Stimulated activated CD4-positive, alpha-beta T cell treated with anti-CD3 and anti-CD28 coated beads, Interleukin-1b, Interleukin-23, amount 100 ng/mL, for 1 hour (primary cell): ENCODE measurements at places on chromosomes 3 and 15.

- DNase-seq, result no peak
Measured at GRCh38 chr3:7272203-7272602, 411.3 kb downstream of the GRM7 start.

DNA sequence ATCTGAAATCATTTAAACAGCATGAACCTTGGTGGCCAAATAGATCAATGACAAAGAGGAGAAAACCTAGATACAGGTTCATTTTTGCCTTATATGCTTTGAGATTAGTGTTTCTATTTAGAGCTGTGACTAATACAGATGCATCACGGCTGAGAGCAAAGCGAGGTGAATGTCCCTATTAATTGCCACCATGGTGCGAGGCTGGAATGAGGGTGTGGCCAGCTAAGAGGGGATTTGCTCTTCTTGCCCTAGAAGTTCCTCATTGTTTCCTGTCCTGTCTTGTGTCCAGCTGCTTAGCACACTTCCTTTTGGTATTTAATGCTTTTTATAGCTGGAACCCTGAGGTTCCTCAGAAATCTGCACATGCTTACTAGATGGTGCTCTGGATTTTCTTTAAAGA, 339.1 kb upstream of the RGMA start:
- DNase-seq, result no peak

- peak; percentile 29 for DNase-seq
Measured at GRCh38 chr3:128875556-128876120, 3.8 kb upstream of the ACAD9 start.

DNA sequence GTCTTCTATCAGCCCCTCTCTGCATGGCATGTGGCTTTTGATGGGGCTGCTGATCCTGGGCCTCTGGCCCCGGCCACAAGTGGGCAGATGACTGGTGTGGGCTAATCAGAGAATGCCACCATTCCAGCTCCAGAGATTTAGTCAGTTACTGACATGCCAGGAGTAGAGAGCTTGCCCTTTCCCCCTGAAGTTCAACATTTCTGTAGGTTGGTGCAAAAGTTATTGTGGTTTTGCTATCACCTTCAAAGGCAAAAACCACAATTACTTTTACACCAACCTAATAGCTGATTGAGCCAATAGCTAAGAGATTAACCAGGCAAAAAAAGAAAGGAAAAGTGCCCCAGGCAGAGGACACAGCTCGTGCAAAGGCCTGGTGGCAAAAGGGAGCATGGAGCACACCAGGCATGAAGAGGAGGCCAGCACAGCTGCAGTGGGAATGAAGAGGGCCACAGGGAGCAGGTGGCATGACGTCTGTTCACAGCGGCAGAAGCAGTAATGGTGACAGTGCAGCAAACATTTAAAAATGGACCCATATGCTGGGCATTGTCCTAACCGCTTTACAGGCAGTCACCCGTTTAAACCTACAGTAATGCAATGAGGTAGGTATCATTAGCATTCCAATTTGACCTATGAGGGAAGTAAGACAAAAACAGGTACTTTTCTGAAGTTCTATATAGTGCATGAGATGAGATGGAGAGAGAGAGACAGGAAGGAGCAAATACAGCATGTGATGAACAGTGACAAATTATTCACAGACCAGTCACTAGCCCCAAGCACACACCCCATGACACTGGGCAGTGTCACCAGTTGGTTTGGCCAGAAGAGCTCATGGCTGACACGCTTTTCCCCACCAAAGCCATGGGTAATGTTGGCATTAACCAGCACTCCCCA, 373.0 kb upstream of the PROK2 start:
- DNase-seq, result no peak

- DNase-seq, result no peak
Measured at GRCh38 chr3:131491775-131492174, 11.0 kb downstream of the MRPL3 start.

DNA sequence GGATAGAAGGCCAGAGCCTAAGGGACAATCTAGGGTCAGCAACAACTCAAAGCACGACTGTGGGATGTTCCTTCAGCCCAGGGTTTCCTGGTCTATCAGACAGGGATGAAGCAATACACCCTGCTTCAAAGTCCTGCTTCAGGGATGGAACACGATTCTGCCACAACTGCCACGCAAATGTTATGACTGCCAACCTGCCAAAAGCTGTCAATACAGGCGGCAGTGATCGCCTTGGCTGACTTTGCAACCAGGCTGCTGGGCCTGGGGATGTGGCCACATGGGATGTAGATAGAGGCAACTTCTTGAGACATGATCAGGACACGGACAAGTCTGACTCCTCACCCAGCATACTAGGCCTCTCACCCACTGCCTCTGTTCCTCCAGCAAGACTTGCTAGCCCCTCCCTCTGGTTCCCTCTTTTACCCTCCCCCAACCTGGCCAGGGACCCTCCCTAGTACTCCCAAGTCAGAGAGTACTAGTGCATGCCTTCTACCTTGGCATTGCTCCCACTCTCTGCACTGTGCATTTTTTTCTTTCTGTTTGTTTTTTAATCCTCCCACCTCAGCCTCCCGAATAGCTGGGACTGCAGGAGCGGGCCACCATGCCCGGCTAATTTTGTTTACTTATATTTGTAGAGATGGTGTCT, 7.6 kb downstream of the CCDC12 start:
- no peak for DNase-seq
